Kidney (tissue), 22 donors: ENCODE measurements at places on chromosomes 7 and 10. TPM values are rescaled to one million over a fixed set of nuclear protein-coding genes. Genes with fewer than 3 reads are reported as not detected.

DNA sequence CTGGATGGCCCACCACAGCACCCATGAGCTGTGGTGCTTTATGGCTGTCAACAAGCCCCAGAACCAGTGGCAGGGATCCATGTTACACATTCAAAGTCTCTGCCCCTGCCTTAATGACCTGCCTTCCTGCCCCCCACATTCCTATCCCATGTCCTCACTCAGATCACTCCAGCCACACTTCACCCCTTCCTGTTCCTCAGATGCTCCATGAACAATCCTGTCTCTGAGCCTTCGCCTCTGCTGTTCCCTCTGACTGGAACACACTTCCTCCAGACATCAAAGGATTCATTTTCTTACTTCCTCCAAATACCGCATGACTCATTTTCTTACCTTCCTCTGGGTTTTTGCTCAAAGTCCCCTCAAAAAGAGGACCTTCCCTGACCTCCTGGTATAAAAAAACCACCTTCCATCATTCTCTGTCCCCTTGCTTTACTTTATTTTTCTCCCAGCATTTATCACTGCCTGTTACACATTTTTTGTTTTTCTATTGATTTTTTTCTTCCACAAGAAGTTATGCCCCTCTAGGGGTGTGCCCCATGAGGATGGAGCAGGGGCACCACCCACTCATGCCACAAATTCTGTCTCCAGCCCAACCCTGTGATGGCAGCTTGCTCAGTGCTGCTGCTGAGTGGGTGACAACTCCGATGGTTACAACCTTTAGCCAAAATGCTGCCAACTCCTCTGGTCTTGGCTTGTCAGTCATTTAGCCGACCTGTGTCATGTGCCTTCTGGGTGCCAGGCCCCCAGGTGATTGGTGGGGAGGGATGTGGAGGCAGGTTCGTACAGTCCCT lies 18.2 kb downstream of the COL13A1 start:
- no peak for DNase-seq

The SPDYE16 gene
- not detected for polyA plus RNA-seq

DNA sequence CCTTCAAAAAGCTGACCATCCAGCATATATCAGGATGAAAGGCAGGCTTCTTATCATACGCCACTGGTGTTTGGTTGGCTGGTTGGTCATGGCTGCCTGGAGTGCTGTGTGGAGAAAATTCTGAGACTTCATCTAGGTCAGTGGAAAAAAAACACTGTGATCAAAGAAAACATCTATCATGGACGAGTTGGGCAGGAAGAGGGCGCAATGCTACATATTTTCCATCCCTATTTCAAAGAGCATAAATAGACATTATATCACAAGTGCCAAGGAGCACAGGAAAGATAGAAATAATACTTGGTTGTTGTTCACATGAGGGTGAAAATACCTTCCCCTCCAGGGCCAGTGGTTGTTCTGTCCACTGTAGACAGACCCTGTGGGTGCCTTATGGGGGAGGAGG lies 128.4 kb upstream of the PLPP4 start:
- no peak for DNase-seq

The TET1 gene
- polyA plus RNA-seq: 0.22 TPM

- DNase-seq: no peak
These were observed 744.2 kb downstream of the LRMDA start for GRCh38 chr10:76175533-76176165.
